ENCODE measurements at places on chromosomes 5 and 9.

DNA sequence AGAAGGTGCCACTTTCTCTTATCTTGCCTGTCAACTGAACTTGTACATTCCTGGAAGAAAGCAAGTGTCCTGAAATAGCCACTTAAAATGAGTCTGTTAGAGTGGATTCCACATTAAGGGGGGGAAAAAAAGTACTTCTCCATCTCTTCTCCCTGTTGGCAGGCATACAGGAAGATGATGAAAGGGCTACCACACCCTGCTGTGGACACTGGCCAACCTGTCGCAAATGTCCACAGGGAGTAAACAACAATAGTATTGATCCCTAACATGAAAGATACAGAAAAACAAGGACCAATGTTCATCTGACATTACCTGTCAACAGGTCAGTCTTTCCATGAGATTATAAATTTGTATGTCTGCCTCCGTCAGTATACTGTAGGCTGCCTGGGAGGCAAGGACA, 265.1 kb upstream of the MAP3K1 start:
- no peak for DNase-seq

DNA sequence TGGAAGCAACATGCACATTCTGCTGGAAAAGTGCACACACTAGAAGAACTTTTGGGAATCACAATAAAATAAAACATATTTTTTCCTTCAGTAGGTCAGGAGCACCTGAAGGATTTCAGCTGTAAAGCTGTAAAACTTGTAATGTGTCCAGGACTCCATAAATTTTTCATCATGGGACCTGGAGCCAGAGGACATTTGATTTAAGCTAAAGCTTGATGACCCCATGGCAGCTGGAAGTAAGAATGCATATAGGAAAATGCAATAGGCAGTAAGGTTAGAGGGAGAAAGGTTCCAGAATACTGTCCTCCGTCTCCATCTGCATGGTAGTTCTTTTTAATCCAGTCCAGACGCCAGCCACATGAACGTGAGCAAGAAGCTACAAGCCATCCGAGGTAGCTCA, 166.0 kb downstream of the ADAMTSL1 start:
- no peak for DNase-seq

DNA sequence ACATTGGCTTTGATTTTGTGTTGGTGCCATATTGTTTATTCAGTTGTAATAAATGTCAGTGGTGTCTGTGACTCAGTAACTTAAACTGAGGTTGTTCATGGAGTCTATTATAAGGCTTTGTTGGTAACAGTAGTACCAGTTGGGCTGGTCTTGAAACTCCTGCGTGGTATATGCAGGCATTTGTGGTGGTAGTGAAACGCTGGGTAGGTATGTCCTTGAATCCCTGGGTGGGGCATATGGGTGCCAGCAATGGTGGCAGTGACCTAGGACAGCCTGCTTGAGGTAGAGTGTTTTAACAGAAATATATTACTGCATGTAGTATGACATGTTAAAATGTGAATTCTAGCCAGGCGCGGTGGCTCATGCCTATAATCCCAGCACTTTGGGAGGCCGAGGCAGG, 1058.5 kb upstream of the SEMA6A start:
- DNase-seq = no peak

DNA sequence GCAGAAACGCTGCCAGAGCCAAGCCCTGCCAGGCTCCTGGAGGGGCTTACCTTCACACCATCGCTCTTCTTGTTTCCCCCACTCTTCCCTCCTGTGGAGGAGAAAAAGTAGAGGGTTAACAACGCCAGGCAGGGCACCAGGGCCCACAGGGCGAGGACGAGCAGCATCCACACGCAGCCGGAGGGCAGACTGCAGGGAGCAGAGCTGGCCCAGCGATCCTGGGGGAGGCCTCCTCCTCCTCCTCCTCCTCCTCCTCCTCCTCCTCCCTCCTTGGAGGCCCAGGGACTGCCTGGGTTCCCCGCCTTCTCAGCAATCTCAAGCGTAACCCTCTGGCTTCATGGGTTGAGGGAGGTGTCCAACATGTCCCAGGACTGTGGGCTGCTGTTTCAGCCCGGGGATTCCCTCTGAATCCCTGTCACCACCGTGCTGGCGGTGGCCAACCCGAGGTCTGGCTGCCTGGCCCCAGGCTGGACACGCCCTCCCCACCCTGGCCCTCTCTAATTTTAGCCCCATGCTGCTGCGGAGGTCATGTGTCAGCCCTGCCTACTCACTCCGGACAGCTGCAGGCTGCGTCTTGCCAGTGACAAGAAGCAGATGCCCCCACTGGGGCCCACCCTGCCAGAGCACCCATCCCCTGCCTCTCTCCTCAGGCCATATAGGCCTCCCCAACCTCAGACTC, 44.3 kb downstream of the CAMK2A start:
- no peak for DNase-seq

GRCh38 chr5:59487772-59488729, 405.5 kb downstream of the PDE4D start:
- DNase-seq = no peak

DNA sequence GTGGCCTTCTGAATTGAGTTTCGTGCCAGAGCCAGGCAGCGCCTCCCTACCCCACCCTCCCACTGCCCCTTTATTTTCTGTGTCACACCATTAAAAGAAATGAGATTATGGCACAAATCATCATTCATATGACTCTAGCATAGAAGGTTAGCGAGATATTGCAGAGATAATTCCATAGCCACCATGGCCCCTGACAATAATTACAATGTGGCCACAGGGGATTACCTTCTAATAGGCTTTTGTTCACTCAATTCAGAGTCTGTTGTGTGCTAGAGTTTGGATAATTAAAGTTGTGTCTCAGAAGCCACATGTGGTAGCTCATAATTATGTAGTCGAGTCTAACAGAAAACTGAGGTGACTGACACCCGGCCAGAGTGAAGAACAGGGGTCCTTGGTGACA, 428.1 kb downstream of the ARHGEF28 start:
- no peak for DNase-seq

GRCh38 chr5:171207256-171207847, 101.7 kb upstream of the TLX3 start:
- DNase-seq = no peak

- no peak for DNase-seq
Measured at GRCh38 chr9:131302244-131303075, 12.9 kb downstream of the PLPP7 start.

- DNase-seq = no peak
Measured at GRCh38 chr5:99900302-99900852, 634.8 kb upstream of the FAM174A start.

- no peak for DNase-seq
Measured at GRCh38 chr9:70551801-70552200, 137.3 kb upstream of the KLF9 start.

- no peak for DNase-seq
Measured at GRCh38 chr5:1718669-1719068, 81.0 kb downstream of the MRPL36 start.

- DNase-seq = no peak
Measured at GRCh38 chr5:54785729-54786591, 199.4 kb downstream of the ESM1 start.

- no peak for DNase-seq
Measured at GRCh38 chr5:90353254-90353653, 56.3 kb downstream of the CETN3 start.

DNA sequence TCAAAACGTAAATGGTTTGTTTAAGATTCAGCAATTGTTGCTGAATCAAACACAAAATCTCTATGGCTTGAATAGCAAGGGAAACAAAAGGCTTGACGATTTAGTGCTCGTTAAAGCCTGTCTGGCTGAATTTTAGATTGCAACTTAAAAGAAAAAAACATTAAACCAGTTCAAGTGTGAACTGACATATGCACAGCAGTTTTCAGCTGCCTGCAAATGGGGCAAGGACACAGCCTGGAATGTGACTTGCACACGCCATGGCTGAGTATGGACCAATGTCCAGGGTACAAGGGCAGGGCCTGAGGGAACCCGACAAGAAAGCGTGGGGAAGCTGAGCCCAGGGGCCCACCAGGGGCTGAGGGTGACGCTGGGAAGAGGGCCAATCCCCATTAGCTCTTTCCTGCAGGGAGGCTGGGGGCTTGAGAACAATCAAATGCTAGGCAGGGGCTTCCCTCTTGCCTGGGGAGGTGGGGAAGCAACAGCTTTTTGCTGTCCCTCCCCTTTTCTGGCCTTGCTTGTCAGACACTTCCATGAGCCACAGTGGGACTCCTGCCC, 89.6 kb upstream of the LRRTM2 start:
- no peak for DNase-seq

DNA sequence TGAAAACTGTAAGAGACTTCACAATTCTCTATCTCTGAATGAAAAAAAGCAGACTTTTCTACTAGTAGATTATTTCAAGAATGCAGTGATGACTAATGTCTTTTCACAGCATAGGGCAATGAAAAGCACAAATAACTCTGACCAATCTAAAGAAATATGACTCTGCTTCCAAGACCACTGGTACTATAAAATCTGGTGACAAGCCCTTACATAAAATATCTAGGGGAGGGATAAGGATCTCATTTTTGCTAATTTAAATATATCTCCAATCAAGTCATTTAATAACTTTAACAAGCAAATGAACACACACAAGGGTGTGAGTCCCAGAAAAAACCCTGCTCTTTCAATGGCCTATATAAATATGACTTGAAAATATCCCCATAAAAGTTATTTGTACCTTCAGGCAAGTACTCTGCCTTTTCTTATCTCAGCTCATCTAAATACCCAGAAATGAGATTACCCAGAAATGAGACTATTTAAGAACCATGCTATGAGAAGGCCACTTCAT, 105.2 kb downstream of the GNAQ start:
- no peak for DNase-seq

DNA sequence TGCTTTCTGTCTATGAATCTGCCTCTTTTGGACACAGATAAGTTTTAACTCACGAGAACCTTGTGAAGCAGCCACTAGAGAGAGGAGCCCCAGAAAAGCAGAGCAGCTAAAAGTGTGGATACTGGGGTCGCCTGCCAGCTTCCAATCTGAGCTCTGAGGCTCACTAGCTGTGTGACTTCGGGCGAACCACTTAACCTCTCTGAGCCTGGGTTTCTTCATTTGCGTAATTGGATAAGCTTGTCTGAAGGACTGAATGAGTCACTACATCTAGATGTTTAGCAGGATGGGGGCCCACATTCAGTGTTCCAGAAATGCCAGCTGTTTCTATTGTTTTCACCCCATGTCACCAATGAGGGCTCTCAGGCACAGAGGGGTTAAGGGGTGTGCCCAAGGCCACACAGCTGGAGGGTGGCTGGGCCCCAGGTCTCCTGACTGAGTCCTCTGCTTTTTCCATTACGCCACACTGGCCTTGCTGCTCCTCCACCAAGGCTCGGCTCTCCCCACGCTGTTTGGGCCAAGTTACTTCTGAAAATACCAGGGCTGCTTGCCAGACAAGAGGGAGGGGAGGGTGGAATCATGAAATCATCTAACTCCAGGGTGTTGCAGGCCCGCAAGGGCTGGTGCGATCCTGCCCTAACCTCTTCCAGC, 36.2 kb downstream of the SH3PXD2B start:
- no peak for DNase-seq

DNA sequence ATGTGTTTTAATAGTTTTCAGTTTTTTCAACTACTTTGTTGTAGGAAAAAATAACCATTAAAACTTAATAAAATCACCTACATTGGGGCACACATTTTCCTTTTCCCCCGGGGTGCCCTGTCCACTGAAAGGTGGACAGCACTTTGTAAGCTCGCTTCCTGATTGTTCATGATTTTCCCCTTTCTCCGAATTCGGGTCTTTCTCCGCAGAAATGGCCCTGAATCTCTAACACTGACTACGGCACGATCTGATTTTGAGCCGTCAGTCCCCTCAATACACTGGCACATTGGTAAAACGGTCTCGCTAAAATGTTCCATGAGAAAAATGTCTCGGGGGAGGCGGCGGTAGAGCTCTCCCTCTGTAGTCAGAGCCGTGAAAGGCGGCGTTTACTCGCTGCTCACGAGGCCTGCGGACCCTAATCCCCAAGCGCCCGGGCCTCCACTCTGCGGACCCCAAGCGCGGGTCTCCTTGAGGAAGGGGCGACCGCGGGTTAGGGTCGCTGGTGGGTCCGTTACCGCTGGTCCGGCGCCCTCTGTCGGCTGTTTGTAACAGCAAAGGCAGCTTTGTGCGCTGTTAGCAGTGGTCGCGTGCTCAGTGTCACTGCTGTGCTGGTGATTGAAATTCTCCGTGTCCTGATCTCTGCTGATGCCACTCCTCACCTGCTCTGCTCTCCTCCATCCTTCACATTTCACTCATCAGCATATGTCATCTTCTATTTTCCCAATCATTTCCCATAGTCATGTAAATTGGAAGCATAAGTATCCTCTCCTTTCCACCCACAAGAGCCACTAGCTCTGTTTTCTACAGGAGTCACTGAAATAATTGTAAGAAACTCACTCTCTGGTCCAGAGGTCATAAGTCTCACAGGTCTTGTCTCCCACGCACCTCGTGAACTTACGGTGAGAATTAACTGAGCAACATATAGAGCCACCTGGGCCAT, 10.8 kb upstream of the IFNA2 start:
- no peak for DNase-seq

DNA sequence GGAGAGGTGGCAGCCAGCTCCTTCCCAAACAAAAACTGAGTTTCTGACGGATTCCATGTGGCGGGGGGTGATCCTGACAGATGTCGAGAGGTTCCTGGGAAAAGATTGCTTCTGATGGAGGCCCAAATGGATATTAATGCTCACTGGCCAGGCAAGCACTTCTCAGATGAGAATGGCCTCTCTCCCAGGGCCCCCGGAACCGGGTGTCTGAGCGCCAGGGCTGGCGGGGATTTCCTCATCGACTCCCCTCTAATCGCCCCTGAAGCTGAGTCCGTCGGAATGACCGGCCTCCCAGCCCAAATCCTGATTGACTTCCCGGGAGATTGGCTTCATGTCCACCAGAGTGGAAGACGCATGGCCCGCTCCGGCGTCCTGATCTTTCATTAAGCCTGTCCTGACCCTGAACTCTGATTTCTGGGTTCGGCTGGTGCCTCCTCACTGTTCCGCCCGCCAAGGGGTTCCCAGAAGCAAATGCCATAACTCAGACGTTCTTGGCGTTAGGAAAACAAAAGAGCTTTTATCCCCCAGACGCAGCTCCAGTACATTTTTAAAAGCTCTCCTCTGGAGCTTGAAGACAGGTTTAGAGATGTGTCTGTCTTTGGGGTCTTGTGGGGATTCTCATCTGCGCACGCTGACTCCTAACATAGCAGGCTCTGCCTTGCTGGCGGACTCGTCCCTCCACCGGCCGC, 17.6 kb downstream of the FIBCD1 start:
- DNase-seq = no peak

GRCh38 chr9:88180081-88180765, 41.9 kb upstream of the SPATA31C2 start:
- no peak for DNase-seq

DNA sequence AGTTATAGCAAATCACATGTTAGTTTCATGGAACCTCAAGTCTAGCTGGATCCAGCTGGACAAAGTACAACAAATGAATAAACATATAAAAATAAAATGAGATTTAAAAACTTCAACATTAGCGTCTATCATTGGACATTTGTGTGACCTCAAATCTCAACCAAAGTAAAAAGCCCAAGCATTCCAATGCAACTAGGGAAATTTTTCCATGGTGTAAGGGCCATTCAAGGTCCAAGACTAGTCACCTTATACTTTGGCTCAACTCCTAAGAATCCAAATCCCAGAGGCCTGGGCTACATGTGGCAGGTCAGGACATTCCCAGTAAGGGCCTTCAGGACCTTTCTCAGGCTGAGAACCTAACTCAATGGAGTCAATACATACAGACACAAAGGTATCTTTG, 137.4 kb upstream of the DMAC1 start:
- DNase-seq = no peak

GRCh38 chr5:142659405-142659804, 26.5 kb downstream of the FGF1 start:
- DNase-seq = no peak

- no peak for DNase-seq
Measured at GRCh38 chr5:174760721-174761120, 36.3 kb downstream of the MSX2 start.

GRCh38 chr5:1759378-1759970, 40.2 kb downstream of the MRPL36 start:
- DNase-seq = no peak

Data from NCI-H1417 treated with DMSO at 0.1 percent for 48 hours (cell line).